ENCODE measurements at places on chromosomes 13 and 19.
A peak's percentile ranks its signal among the peaks of the same experiment; 100 is the strongest.

DNA sequence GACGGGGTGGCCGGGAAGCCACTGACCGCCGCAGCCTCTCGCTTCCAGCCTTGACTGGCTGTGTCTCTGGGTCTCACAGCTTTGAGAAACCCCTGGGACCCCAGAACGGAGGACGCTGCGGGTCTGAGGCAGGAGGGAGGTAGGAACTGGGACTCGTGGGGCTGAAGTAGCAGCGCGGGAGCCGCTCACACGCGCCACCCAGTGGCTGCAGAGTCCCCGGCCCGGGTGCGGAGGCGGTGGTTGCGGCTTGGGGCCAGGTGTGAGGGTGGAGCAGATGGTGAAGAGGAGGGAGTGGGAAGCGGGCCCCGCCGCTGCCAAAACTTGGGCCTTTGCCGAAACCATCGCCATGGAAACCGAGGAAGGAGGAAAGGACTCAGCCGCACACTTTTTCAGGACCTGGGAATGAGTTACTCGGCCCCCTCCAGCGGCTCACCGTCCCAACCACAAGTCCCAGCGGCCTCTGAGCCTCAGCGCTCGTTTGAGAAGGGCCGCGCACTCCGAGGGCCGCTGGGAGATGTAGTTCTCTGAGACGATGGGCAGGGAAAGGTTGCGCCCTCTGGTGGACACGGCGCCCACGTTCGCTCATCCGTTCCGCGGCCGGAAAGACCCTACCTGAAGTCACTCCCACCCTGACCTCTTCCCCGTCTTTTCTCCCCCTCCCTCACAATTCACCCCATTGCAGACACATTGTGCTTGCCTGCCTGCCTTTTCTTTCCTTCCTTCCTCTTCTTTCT, 2.2 kb upstream of the SLC17A7 start:
- DNase-seq: peak; percentile 95

DNA sequence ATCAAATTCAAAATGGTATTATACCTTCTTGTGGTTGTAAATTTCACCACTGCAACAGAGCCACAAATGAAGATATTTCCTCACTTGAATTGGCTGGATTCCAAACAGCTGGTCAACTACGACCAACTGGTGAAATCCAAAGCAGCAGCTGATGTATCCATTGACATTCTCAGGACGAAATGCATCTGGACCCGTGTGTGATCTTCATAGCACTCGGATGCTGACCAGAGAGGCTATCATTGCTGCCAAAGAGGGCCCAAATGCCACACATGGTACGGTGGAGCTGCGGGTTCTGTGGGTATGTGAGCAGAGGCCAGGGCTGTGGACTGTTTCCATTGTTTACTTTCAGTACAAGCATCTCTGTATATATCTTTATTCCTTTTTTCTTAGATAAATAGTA, 25.6 kb upstream of the PCCA start:
- DNase-seq: no peak

DNA sequence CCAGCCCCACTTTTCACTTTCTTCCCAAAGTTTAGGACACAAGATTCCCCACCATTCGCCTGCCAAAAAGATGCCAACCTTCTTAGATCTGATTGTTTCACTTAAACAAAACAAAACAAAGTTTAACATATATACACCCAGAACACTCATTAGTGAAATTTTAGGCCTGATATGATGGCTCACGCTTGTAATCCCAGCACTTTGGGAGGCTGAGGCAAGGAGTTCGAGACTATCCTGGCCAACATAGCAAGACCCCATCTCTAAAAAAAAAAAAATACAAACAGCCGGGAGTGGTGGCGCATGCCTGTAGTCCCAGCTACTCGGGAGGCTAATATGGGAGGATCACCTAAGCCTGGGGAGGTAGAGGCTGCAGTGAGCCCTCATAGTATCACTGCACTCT, 4.9 kb downstream of the PGPEP1 start:
- no peak for DNase-seq

GRCh38 chr13:110937511-110938285, 22.8 kb upstream of the ANKRD10 start:
- no peak for DNase-seq

- no peak for DNase-seq
These were observed 436.2 kb upstream of the SLITRK5 start for GRCh38 chr13:87234981-87235380.

DNA sequence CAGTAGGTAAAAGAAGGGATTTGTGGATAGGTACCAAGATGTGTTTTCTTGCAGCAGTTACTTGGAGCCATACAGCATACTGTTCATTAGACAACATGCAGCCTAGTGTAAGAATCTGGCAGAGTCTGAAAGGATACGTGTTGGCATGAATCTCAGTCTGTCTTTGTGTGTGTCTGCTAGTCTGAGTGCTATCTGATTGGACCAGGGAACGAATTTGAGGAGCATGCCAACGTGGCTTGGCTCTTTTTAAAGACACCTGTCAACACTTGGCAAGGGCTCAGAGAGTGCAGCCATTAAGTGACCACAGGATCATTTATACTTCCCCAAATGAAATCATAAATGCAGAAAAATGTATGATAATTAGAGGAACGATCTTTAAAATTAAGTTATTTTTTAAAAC, 27.6 kb upstream of the ATXN8OS start:
- no peak for DNase-seq

Data from GM20000 (cell line).